Stomach (tissue), 19 donors: ENCODE measurements at places on chromosomes 13 and 19. TPM values are rescaled to one million over a fixed set of nuclear protein-coding genes. Genes with fewer than 3 reads are reported as not detected.

- no peak for DNase-seq
Measured at GRCh38 chr13:107427536-107427935, 787.8 kb downstream of the LIG4 start.

The TNNI3 gene
- not detected for total RNA-seq

- DNase-seq = peak; percentile 59
Measured at GRCh38 chr13:92255526-92255925, 857.1 kb downstream of the GPC5 start.

The ZNF611 gene
- total RNA-seq = 3.6 TPM

DNA sequence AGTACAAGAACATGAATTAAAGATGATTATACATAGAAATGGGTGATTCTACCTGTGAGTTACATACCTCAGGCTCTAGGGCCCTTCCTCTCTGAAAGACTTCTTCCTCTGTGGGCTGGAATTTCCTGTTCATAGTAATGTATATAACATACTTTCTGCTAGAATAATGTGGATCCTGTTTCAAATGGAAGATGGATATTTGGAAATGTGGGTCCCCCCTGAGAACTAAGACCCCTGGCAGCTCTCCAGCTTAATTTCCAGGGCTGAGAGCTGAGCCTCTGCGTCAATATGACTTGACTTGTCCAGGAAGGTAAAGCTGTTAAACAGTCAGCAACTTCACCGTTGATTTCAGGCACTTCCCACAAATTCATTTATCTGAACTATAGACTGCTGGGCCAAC lies 296.3 kb downstream of the NALCN start:
- DNase-seq = no peak

The ZDHHC20 gene
- total RNA-seq = 55.4 TPM

DNA sequence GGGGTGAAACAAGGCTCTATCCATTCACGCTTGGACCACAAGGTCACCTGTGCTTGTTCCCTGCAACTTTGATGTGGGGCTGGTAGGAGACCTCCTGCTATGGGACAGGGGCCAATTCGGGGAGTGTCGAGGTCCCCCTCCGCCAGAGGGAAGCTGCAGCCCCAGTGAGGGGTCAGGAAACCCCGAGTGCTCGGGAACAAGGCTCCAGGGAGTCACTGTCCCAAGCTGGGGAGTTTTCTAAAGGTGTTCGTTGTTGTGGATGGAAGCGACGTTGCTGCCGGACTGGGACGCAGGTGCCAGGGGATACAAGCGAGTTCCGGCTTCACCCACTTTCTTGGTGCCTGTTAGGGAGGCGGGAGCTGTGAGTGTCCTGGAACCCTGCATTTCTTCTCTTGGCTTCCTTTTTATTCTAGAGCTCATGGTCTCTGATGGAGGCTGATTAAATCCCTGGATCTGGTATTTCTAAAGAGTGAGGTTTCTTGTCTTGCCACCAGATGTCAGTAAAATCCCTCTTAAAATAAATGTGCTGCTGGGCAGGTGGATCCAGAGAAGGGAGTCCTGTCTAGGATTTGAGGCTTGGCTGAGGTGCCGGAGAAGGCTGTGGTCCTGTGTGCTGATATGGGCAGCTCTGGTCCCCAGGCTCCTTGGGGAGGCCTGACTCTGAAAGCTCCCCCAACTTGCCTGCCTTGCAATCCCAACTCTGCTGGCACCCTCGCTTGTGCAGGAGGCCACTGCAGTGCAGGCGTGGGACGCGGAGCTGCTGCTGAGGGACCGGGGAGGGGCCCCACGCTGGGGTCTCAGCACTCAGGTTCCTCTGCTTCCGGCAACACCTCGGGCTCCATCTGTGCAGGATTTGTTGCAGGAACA lies 153.9 kb downstream of the TEX29 start:
- DNase-seq = peak; percentile 75

The TUBB4A gene
- not detected for total RNA-seq

DNA sequence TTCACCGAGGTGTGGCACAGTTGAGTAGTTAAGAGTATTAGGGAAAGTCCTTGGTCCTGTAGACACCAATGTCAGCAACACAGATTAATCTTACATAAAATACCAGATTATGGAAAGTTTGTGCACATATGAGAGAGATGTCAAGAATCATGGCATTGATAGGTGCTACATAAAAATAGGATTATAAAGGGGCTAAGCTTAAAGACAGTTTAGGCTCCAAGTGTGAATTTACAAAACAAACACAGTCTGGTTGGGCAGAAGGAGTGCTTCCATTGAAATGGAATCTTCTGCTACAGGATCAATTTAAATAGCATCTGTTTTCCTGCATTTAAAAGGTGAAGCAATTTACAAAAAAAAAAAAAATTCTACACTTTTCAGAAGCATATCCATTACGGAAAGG lies 292.9 kb downstream of the DNAJC15 start:
- no peak for DNase-seq

DNA sequence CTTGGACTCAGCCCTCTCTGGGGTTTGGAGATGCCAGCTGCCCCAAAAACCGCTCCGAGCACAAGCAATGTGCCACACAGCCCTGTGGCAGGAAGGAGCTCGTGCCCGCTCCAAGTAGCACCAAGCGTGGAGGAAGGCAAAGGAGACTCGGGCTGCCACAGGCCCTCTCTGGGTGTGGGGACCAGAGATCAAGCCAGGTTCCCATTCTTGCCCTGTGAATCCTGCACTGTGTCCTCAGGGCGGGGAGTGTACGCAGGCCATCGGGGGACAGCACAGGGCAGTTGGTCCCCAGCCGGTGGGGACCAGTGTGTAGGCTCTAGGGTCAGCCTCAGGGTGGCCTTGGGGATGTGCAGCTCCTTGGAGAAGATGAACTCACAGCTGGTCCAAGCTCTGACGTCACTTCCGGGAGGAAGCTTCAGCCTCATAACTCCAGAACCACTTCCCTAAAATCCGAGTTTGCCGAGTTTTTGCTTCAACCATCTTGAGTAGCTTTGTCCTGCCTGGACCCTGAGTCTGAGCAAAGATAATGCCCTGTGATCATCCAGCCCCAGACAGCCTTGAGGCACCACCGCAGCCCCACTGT lies 9.3 kb upstream of the CPAMD8 start:
- peak; percentile 49 for DNase-seq

GRCh38 chr19:46614114-46614722 lies 10.7 kb downstream of the PTGIR start:
- DNase-seq = peak; percentile 88

GRCh38 chr13:110329798-110330461 lies 22.8 kb downstream of the COL4A2 start:
- no peak for DNase-seq

- DNase-seq = no peak
Measured at GRCh38 chr19:47021536-47022139, 2.0 kb downstream of the NPAS1 start.

DNA sequence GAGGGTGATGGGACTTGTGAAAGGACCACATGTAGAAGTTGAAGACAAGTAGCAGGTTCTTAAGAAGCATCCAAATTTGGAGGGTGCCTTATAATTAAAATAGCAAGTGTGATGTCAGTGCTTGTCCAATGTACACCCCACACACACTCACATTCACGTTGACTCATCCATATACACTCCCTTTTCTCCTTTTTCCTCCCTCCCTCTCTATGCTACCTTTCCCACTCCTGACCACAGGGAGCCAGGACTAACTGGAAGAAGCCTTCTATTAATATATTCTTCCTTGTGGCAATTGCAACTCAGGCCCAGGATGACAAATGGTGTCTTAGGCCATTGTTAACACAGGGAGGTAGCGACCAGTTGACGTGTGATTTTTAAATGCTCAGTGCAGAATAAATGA lies 16.3 kb upstream of the GPR183 start:
- DNase-seq = no peak

- DNase-seq = no peak
Measured at GRCh38 chr13:95509521-95510310, 42.8 kb upstream of the CLDN10 start.

The DKKL1 gene
- not detected for total RNA-seq

The MTUS2 gene
- 28.1 TPM for total RNA-seq

DNA sequence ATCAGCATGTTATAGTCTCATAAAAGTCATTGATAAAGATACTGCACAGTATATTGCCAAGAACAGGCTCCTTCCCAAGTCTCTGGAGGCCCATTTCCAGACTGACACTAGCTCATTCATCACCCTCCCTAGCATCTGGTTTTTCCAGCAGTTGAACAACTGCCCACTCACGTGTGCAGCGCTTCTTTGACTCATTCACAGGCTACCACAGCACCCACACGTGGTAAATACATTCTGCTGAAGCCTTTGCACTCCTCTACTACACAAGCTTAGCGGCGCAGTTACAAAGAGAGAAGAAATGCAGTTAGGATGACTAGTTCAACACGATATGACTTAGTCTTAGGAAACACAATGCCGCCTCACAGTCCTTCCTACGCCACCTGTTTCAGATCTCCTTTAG lies 87.7 kb downstream of the DOCK9 start:
- no peak for DNase-seq

GRCh38 chr13:46667687-46668281 lies 114.8 kb downstream of the LRCH1 start:
- no peak for DNase-seq

DNA sequence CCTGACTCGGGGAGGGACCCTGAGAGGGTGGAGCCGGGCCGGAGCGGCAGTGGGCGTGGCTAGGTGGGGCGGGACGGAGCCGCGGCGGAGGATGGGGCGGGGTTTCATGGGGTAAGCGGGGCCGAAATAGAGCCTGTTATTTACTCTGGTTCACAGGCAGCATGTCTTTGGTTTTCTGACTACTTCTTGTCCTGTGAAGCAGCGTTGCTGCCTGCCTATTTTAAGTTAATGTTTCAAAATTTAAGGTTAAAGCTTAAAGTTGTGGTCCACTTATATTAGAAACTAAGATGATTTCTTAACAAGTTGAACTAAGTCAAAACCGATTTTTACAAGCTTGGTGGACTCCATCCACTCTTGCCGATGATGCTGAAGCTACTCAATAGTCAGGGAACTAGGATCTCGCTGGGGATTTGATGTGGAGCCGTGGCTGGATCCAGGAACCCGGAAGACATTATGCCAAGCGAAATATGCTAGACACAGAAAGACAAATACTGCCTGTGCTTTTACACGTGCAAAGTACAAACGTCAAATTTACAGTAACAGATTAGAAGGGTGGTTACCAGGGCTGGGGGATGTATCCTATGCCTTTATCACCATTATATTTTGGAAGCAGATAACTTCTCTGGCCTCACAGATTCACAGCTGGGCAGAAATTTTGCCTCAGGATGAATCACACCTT lies 433 bp upstream of the ZNF616 start:
- DNase-seq = peak; percentile 47

The NCAN gene
- total RNA-seq = 1.7 TPM
